ENCODE measurements at places on chromosomes 3 and 15. TPM values are rescaled to one million over a fixed set of nuclear protein-coding genes. Genes with fewer than 3 reads are reported as not detected.

DNA sequence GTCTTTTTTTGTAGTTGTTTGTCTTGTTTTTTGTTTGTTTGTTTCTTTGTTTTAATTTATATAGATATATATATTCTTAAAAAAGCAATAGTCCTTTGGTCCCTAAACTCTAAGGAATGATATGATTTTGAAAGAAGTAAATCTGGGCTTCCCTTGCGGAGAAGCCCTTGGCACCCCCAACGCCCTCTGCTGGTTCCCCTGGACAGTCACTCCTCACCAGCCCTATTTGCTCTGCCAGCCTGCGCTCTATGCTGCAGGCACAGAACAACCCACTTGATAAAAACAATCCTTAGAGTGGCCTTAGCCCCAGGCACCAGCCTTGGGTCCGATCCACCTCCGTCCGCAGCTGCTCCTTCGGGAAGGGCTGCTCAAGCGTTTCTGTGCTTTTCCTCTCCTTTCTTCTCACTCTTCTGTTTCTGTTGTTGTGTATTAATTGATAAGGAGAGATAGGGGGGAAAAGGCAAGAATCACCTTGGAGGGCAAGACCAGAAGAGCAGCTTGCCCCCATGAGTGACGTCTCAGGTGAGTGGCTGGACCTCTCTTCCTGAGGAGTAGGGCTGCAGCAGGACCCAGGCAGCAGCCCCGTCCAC is 13.7 kb upstream of the PARP6 start:
- DNase-seq = no peak
- H3K4me1 ChIP-seq = no peaks in the 10 kb centered on the region
- no peak overlapping the region for H3K27ac ChIP-seq
- H3K27me3 ChIP-seq = no peaks in the 10 kb centered on the region
- H3K4me3 ChIP-seq = no peak overlapping the region
- H3K36me3 ChIP-seq = no peaks in the 10 kb centered on the region

GRCh38 chr15:75410196-75410595 is 41.3 kb downstream of the SIN3A start:
- H3K27me3 ChIP-seq = no peaks in the 10 kb centered on the region
- DNase-seq = no peak
- no peak overlapping the region for H3K4me3 ChIP-seq
- no peaks in the 10 kb centered on the region for H3K4me1 ChIP-seq
- H3K36me3 ChIP-seq = no peaks in the 10 kb centered on the region

DNA sequence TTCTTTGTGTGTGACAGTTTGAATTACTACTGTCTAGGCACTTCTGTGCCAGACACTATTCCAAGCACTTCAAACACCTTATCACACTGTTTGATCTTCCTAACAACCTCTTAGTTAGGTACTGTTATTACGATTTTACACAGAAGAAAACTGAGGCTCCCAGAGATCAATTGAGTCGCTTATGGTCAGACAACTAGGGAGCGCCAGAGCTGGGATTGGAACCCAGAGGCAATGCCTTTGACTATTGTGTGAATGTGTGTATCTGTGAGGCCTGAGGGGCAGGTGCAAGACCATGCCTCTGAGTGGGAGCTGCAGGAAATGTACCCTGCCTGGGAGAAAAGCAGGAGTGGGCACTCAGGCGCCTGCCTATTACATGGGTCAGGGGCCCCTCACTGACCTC is 1.8 kb downstream of the TRH start:
- no peak overlapping the region for H3K4me3 ChIP-seq
- DNase-seq = no peak
- H3K27me3 ChIP-seq = peaks cover 23% of the 10 kb centered on the region
- no peaks in the 10 kb centered on the region for H3K36me3 ChIP-seq
- no peaks in the 10 kb centered on the region for H3K4me1 ChIP-seq

GRCh38 chr3:12489368-12489767 is 5.1 kb downstream of the TSEN2 start:
- H3K4me1 ChIP-seq = peaks cover 5% of the 10 kb centered on the region
- H3K36me3 ChIP-seq = no peaks in the 10 kb centered on the region
- DNase-seq = no peak
- H3K27ac ChIP-seq = no peak overlapping the region
- no peak overlapping the region for H3K4me3 ChIP-seq
- no peaks in the 10 kb centered on the region for H3K27me3 ChIP-seq

GRCh38 chr15:91854639-91854990 is 1.1 kb downstream of the SLCO3A1 start:
- H3K4me1 ChIP-seq = peaks cover 5% of the 10 kb centered on the region
- H3K4me3 ChIP-seq = peak overlapping the region; percentile 84
- no peak for DNase-seq
- H3K27me3 ChIP-seq = no peaks in the 10 kb centered on the region
- peak overlapping the region; percentile 97 for H3K27ac ChIP-seq

GRCh38 chr3:55322638-55323037 is 164.5 kb downstream of the WNT5A start:
- no peaks in the 10 kb centered on the region for H3K36me3 ChIP-seq
- H3K27ac ChIP-seq = no peak overlapping the region
- H3K4me3 ChIP-seq = no peak overlapping the region

WNT7A gene
- 0.21 TPM for total RNA-seq
